Cerebellar nuclear complex (tissue), 1 donor: ENCODE measurements at places on chromosomes 12 and 14.

- DNase-seq = no peak
Measured at GRCh38 chr14:70907996-70908934, 1.0 kb downstream of the PCNX1 start.

- DNase-seq = no peak
Measured at GRCh38 chr12:113260127-113260526, 38.9 kb downstream of the TPCN1 start.

DNA sequence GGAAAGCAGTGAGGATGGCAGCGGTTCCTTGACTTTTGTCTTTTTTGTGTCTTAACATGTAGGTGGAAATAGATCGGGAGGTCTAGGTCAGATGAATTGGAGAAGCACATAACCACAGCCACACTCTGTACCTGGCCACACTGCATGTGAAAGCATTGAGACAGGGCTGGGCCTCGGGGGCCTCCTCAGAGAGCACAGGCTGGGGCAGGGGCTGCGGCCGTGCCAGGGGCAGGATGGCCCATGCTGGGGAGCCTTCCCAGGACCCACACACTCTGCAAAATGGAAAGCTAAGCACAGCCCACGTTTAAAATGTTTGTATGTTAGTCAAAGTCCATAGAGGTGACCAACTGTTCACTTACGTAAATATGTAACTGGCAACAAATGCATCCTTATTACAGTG is 76.7 kb downstream of the PIWIL1 start:
- DNase-seq = no peak

DNA sequence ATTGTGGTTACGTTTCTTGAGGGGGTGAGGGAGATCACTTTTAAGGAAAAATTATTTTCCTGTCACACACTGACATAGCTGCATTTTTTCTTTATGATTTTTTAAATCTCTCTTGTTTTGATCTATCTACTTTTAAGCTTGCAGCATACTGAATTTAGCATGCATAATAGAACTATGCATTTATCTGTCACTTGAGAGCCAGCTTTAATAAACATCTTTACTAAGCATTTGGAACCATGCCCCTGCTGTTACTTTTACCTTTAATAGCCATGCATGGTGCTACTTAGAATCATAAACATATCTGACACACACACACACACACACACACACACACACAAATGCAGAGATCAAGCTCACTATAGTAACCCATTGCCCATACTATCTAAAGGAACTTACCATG is 486.2 kb downstream of the NELL2 start:
- no peak for DNase-seq

DNA sequence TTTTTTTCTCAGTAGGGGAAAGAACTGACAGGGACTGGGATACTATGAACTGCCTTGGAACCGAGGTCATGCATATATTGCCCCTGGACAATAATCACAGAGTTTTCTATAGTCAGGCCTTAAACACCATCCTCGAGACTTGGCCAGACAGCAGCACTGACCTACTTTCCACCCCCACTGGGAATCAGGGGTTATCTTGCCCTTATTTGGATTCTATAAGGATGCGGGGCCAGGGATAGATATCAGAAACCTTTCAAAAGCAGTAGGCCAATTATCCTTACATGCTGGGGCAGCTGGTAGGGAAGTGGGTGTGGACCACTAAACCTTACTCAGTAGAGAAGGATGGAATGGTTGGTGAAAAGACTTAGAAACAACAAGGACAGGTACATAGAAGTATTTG is 2.0 kb downstream of the ZNF219 start:
- no peak for DNase-seq

GRCh38 chr14:21267886-21268616 is 1.2 kb downstream of the HNRNPC start:
- no peak for DNase-seq

DNA sequence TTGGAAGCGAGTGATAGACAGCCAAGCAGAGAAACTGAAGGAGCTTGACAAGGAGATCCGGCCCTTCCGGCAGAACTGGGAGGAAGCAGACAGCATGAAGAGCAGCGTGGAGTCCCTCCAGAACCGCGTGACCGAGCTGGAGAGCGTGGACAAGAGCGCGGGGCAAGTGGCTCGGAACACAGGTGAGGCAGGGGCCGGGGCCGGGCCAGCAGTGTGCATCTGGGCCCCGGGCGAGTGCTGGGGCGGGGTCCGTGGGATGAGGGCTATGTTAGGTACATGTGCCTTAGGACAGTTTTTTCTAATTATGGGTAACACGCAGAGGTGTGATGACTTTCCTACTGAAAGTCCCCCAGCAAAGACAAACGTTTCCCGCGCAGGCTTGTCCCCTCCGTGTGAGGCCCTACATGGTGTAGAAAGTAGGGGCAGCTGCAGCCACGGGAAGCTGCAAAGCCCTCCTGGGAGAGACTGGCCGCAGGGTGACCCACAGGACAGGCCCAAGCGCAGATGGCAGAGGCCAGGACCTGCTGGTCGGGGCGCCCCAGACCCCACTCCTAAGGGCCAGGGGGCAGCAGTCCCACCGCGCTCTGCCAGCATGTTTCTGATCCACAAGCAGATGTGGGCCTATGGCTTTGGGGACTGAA is 19.1 kb upstream of the AMN start:
- no peak for DNase-seq

DNA sequence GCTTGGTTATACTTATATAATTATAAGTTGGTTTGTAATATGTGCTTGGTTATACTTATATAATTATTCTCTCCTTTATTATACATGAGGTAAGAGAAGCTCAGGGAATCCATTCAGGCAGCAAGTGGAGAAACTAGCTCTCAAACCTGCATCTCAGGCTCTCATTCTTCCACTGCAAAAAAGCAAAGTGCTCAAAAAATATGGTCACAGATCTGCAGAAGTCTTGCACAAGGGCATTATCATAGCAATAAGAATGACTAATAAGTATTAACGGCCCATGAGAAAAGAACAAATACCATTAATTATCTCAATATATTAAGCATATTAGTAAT is 476 bp upstream of the TRAFD1 start:
- no peak for DNase-seq

DNA sequence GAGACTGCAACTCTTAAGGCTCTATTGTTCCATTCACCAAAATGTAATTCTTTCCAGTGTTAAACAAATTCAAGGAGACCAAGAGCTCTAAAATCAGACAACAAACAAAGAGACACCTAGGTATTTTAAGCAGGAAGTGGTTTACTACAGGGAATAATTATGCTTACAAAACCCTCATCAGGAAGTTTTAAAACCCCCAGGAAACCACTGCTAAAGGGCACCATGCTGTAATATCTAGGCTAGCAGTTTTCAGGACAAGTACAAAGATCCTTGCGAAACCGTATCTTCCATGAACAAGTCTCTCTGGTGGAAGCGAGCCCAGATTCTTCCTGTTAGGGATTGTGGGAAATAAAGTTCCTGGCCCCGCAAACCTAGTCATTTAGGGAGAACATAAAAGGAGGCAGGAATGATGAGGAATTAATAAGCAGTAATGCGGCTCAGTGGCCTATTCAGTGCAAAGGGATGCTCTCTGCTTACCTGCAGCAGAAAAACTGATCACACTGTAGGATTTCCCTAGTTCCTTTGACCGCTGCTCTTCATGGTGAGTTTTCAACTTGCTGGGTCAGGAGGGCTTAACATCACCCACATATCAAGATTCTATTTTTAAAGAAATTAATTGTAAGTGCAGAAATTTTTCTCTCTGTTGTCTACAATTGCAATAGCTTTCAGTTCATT is 42.8 kb downstream of the ACSM4 start:
- no peak for DNase-seq

- no peak for DNase-seq
Measured at GRCh38 chr14:71550367-71550766, 381.9 kb upstream of the RGS6 start.

GRCh38 chr14:40113671-40114070 is 681.4 kb upstream of the FBXO33 start:
- DNase-seq = no peak

- DNase-seq = no peak
Measured at GRCh38 chr14:38384741-38385140, 128.8 kb upstream of the CLEC14A start.

GRCh38 chr12:46149079-46149464 is 119.8 kb downstream of the SLC38A1 start:
- no peak for DNase-seq

DNA sequence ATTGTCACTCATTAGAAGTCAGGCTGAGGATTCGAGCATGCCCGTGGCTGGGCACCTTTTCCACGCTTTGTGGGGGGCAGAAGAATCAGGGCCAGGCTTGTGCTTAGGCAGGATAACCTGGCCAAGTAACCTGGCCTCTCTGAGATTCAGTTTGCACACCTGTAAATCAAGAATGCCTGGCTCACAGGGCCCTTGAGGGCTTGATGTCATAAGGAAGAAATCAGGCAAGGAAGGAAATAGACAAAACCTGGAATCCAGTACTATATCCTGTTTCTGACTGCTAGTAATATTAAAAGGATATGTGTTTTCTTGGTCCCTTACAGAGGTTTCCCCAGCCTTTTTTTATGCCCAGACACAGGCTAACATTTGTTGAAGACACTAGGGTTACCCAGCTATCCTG is 91.9 kb downstream of the SAMD4A start:
- DNase-seq = no peak

DNA sequence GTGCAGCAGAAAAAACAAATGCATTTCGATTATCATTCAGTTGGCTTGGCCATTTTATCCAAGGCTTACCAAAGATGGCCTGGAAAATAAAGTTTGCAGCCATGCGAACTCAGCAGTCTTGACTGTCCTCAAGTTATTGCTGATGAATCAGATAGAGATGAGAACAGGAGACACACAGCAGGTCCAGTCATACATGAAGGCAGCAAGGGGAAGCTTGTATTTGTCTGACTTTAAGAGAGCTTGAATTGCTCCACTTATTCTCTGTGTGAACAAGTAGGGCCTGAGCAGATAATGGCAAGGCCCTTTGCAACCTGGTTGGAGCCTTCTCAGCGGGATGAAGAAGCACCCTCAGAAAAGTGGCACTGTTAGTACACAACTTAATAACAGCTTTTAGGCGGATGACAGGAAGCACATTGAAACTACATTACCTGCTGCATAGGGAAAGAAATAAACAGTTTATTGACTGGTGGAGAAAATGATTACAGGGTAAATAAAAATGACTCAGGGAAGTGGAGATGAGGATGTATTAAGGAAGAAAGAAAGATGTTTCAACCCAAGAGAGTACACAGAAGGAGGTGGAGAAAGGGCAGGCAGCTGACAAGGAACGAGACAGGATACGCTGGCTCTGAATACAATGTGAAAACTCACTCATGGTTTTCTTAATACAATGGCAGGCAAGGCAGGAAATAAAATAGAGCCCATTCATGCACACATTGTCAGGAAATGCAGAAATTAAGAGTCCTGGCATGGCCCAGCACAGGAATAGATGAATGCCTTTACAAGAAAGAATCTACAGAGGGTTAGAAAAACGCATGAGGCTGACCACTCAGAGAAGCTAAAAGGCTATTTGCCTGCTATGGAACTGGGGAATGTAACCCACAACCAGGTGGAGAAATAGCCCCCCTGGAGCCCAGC is 128.4 kb downstream of the GALC start:
- no peak for DNase-seq

DNA sequence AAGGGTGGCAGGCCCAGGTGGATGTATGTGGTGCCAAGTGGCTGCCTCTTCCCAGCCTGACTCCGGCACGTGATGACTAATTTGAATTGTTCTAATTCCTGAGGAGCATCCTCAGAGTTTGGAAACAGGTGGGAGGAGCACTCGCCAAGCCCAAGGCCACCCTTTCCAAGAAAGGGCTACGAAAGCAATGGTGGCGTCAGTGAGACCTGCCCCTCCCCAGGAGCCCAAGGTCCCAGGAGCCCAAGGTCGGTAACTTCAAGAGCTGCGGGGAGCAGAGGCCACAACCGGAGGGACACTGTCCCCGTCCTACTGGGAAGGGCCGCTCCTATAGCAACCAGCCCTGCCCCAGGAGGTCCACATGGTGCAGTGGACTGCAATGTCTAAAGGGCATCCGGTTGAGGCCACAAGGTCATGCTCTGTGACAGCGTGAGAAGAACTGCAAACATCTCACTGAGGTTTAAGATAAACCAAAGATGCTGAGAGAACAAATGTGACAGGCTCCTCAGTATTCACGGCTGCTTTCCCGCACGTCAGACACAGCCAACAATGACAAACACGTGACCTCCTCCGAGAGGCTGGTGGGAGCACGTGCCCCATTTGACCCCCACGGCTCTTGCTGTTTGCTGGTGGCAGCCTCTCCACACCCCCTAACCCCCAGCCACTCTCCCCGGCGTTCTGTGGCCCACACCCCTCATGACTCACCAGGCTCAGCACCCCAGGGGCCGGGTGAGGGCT is 79.6 kb downstream of the ITPK1 start:
- DNase-seq = no peak

GRCh38 chr12:120483621-120484020 is 12.3 kb upstream of the DYNLL1 start:
- DNase-seq = no peak

GRCh38 chr12:96233939-96234461 is 39.8 kb downstream of the ELK3 start:
- DNase-seq = peak; percentile 98

GRCh38 chr14:69013943-69014782 is 35.1 kb upstream of the ACTN1 start:
- no peak for DNase-seq

- no peak for DNase-seq
Measured at GRCh38 chr12:98470469-98471082, 44.8 kb upstream of the TMPO start.

DNA sequence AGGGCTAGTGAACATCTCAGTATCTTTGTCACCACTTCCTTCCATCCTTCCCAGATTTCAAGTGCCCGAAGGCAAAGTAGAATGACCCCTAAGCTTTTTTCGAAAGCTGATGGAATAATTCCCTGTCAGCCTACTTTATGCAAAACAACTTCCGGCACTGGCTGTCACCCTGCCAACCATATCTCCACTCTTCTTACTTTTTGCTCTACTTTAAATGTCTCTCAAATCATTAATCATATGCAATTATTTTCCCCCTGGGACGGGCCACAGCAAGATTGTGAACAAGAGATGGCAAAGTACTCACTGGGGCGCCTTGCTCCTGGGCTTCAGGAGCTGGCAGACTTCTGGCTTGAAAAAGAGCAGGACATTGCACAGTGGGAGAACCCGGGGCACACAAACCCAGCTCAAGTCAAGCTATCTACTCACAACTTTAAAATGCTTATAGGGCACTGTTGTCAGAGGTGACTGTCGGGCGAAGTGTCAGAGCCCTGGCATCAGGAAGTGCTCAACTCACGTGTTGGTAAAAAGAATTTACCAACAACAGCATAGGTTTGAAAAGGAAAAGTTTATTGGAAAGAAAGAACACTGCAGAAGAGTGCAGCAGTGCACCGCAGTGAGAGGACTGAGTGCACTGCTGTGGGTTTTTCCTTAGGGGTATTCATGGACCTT is 373.5 kb downstream of the PAWR start:
- DNase-seq = no peak

GRCh38 chr12:100401660-100402059 is 44.8 kb downstream of the SLC17A8 start:
- no peak for DNase-seq
